Airway epithelial cell (primary cell): ENCODE measurements at places on chromosomes 5 and 9. TPM values are rescaled to one million over a fixed set of nuclear protein-coding genes. Genes with fewer than 3 reads are reported as not detected.

Gene PDGFRB
- total RNA-seq: 3.9 and 4.9 TPM in 2 replicates

Gene NIPAL4
- 14.9 and 22.1 TPM in 2 replicates for total RNA-seq

Gene CFAP157
- total RNA-seq: not detected in 2 replicates

Gene PLEKHG4B
- under 0.01 and 1.5 TPM in 2 replicates for total RNA-seq

Gene ANKDD1B
- total RNA-seq: not detected in 2 replicates

Gene DPH7
- 19.0 and 26.9 TPM in 2 replicates for total RNA-seq

Gene SLC22A4
- 0.78 and 1.6 TPM in 2 replicates for total RNA-seq

Gene PCDHB4
- not detected in 2 replicates for total RNA-seq

Gene CHSY3
- 0.56 and 0.65 TPM in 2 replicates for total RNA-seq

Gene PCDHGB6
- total RNA-seq: 1.1 and 1.5 TPM in 2 replicates
